IPS DF 6.9 (cell line): ENCODE measurements at places on chromosomes 5 and 9.
A peak's percentile ranks its signal among the peaks of the same experiment; 100 is the strongest.

DNA sequence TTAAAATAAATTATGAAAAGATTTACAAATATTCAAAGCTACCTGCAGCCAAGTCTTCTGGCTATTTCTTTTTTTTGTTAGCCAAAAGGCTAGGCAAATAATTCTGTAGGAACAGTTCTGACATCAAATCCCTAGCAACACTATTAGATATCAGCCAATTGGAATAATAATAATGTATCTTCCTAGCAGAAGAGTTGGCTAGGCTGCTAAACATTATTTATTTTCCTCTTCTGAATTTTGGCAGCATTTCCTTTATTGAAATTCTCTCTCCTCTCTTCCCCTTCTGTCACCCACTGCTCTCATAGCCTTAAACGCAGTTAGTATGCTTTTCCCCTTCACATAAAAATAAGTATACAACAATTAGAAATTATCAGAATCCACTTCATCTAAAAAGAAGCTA lies 42.6 kb downstream of the ZDHHC21 start:
- no peak for DNase-seq

- no peak for DNase-seq
Measured at GRCh38 chr5:103041071-103041676, 78.8 kb downstream of the GIN1 start.

DNA sequence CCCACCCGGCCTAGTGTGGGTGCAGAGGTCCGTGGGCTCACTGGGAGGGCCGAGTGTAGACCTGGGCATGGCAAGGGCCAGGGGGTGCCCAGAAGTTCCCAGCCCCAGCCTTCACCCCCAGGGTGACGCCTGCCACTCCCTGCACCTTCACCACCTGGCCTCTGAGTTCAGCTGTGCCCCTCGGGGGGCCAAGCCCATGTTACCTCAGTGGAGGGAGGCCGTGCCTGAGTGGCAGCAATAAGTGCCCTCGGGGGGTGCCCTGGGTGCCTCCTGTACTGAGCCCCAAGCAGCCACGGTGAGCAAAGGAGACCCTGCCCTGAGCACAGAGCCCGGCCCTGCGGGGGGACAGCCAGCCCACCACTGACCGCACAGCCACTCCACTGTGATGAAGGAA lies 10.3 kb upstream of the FCN2 start:
- DNase-seq = no peak

GRCh38 chr9:136329211-136329627 lies 1.9 kb downstream of the GPSM1 start:
- DNase-seq = no peak

- DNase-seq = no peak
Measured at GRCh38 chr5:176388003-176388443, 375 bp downstream of the NOP16 start.

GRCh38 chr9:38207247-38207778 lies 138.3 kb upstream of the SHB start:
- DNase-seq = no peak

- DNase-seq = no peak
Measured at GRCh38 chr9:130212543-130213297, 40.5 kb downstream of the NCS1 start.

- DNase-seq = no peak
Measured at GRCh38 chr9:129665389-129665775, at the start of gene PRRX2. TSS of gene PRRX2 (plus strand) at chr9:129665647. CDS start at chr9:129665868, 221 bp downstream.

GRCh38 chr5:179222246-179223017 lies 122.8 kb downstream of the ADAMTS2 start:
- DNase-seq = no peak

DNA sequence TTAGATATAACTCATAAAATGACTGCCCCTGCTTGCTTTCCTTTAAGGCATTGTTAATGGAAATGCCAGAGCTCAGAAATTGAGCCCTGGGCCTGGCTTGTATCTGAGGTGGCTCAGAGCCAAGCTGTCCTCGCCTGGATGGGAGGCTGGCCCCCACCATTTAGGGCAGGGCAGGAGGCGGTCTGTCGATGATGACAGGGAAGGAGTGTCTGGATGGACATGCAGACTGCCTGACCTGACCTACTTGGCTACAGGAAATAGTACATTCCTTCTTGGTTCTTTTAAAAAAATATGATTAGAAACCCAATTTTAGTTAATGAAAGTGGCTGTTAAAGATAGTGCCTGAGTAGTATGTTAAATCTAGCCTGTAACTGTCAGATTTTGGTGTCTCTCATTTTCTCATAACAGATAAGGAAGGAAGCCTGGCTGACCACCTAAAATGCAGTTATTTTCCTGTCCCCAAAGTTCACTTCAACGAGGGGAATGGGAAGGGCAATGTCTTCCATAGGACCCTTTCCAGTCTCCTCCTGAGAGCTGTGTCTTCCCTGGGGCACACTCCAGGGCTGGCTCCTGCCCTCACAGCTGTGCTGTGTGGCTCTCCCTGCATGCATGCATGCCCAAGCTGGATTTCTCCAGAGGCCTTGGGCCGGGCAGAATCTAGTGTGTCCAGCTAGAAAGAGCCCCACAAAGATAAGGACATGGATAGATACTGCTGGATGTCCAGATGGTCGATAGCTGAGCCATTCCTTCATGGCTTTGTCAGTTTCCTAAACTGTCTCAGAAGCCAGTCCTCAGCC lies 42.3 kb downstream of the MACROH2A1 start:
- no peak for DNase-seq

- DNase-seq = no peak
Measured at GRCh38 chr5:98557916-98558315, 215.5 kb upstream of the RGMB start.

DNA sequence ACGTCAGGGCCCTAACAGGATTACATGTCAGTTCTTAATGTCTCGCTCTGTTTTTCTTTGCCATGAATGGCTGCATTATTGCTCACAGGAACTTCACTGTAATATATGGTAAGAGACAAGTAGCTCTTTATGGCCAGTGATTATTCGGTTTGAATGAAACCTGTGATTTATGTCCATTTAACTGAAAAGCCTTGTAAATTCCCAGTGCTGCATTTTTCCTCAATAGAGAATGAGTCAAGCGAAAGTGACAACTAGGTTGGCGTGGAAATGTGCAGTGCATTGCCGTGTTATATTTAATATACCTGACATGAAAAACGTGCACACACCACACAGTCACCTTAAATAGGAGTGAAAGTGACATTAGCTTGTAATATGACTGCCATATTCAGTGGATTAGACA lies 163.1 kb downstream of the PBX3 start:
- DNase-seq = no peak

DNA sequence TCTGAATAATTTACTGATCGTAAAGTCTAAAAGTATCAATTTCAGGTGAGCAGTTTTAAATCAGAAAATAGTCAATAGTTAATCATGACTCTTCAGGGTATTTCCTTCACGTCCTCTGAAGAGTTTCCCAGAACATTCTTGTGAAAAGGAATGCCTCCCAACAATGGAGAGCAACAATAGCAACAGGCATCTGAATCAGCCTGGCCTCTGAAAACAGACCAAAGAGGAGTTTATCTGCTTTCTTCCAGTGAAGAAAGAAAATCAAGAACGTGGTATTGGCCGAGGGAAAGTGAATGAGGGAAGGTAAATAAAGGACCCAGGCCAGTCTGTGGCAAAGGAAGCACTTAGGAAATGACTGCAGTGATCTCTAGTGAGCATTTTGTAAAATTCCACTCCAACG lies 26.1 kb upstream of the RASGEF1C start:
- DNase-seq = no peak

DNA sequence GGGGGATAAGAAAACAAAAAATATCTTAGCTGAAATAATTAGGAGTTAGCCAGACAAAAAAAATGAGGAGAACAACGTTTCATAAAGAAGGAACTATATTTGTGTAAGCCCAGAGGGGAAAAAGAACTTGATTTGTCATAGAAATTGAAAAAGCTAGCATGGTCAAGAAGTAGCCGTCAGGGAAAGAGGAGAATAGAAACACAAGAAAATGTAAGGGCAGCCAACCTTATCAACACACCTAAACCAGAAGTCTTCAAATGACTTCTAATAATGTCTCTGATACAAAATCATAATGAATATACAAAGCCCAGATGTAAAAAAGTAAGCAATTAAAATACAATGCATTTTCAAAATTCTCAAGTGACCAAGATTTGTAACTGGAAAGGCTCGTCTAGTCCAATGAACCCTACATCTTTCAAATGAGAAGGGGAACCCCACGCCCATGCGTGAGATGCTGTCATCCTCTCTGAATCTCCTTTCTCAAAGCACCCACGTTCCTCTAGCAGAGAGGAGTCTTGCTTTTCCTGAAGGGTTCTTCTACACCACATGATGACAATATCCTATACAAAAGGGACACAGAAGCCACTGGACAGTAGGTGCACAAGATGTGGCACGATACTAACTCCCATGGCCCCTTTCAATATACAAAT lies 103.7 kb downstream of the ARL15 start:
- DNase-seq = no peak

DNA sequence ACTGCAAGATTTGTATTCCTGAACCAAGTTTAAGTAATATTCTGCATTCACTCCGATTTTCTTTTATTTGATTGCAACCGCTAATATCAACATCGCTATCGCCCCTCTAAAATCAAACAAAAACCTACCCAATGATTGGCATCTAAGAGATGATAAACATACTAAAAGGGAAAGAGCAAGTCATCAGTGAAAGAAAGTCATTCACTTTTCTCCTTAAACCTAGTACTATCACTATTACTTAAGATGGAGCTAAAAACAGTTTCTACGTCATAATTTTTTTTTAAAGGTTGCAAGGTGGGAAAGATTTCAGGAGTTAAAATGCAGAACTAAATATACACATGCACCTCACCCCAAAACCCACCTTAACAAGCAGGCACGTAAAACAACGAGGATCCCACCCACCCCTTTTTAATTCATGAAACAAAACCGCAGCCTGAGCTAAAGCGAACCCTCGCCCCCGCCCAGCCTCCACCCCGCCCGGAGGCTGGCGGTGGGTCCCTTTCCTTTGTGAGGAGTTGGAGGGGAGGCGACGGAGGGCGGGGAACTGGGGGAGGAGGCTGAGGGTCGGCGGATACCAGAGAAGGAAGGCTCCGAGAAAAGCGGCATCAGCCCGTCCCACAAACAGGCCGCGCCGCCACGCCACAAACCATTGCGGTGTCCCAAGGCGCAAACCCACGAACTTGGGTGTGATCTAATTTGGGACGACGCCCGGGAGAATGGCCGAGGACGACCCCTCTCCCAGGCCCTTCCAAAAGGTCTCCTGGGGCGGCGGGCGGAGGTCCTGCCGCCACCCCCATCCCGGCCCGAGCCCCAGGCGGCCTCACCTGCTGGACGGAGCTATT lies 861 bp downstream of the UBQLN1 start:
- peak; percentile 31 for DNase-seq

- DNase-seq = no peak
Measured at GRCh38 chr5:132749506-132749905, 2.3 kb downstream of the CCNI2 start.

- DNase-seq = no peak
Measured at GRCh38 chr9:133112663-133113026, 8.4 kb downstream of the RALGDS start.

DNA sequence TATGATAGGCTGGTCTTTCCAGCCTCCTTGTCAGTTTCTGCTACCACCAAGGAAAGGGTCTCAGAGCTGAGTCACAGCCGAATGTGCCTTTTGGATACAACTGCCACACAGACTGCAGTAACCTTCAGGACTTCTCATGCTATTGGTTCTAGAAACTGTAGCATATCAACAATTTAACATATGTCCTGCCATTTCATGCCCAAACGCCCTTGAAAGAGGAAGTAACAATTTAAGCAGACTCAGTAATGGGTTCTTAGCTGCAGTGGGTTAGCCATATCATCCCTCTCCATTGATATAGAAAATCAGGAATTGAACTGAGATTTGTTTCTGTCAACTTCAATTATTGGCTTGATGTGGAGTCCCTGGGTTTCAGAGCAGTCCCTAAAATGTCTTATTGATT lies 4.1 kb upstream of the CLK4 start:
- DNase-seq = no peak

DNA sequence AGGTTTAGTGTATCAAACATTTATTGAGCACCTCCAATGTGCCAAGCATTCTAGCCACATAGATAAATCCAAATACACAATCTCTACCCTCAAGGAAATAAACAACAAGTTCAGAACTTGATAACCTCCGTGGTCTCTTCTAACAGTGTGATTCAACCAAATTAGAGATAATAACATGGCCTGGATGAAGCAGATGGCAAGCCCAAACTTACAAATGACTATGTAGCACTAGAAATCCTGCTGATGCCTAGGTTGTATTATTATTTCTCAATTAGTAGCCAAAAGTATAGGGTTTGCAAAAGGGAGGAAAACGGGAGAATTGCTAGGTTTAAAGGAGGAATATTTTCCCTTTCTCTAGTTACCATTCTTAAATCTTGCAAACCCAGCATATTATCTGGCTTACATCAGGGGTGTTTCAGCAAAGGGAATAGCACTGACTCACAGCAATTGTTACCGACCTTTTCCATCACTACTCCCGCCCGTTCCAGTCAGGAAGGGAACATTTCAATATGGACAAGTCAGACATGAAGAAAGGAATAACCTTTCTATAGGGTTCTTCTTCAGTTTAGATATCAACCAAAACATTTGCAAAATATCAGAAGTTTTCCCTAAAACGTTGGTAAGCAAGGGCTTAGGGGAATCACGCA lies 2.3 kb downstream of the DPYSL3 start:
- DNase-seq = no peak

DNA sequence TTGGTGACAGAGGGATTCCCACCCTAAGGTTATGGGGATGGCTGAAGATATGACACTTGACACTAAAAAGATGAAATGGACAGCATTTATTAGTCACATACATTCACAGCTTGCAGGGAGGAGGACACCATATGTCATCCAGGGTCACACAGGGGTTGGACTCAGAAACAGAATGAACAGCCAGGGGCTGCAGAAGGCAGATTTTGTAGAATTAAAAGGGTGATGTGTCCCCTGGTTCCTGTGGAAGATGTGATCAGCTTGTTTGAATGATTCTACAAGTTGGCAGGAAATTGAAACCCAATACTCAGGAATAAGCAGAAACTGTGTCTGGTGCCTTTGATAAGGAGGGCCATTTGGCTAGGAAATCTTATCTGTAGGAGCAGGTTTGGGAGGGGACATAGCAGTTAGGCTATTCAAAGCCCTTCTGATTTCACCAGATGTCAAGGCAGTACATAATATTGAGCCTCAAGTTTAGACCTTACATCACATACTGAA lies 102.3 kb upstream of the GRIN3A start:
- no peak for DNase-seq
